CD4-positive, alpha-beta T cell treated with Interleukin-10 for 1 hour (primary cell): ENCODE measurements at places on chromosomes 2 and 18.
A peak's percentile ranks its signal among the peaks of the same experiment; 100 is the strongest.

- no peak for DNase-seq
Measured at GRCh38 chr2:150750720-150751119, 263.3 kb upstream of the RND3 start.

DNA sequence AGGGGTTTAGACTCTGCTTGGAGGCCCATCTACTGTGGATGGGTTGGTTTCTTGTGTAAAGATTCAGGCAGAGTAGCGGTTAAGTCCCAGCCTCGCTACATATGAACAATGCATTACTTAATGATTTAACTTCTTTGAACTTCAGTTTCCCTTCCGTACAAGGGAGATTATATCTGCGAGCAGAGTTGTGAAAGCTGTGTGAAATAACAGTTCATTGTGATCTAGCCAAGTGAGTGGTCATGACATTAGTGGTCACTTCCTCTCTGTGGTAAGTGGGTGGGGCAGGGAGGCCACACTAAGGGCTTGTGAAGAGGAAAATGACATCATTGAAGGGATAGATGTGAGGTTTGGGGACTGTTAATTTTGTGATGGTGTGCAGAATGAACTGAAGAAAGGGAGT, 14.1 kb upstream of the MEX3C start:
- DNase-seq, result peak; percentile 61

- no peak for DNase-seq
Measured at GRCh38 chr18:70243131-70243929, 37.8 kb upstream of the RTTN start.

DNA sequence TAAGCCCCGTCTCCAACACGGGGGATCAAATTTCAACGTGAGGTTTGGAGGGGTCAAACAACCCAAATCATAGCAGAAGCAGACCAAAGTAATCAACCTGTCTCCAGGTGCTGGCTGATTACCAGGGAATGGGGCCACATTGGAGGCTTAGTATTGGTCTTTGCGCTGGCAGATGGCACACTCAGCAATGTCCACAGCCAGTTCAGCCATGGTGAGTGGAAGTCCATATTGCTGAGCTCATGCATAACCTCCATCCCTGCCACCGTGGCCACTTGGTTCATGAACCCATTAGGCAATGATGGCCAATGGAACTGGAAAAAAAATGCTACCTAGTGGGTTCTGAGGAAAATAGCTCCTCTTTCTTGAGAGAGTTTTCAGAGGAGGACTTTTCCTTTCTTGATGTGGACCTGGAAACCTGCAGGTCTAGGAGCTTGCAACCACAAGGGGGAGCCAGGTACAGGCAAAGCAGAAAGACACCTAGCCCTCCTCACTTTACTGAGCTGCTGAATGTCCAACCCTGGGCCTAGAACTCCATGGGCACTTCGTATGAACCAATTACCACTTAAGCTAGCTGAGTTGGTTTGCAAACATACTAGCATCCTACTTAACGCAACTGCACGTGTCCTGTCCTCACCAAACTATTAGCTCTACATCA, 128.0 kb upstream of the GYPC start:
- DNase-seq, result peak; percentile 76

- DNase-seq, result no peak
Measured at GRCh38 chr2:178241844-178242551, 47.7 kb downstream of the OSBPL6 start.

GRCh38 chr2:221447310-221447709, 124.8 kb downstream of the EPHA4 start:
- no peak for DNase-seq

DNA sequence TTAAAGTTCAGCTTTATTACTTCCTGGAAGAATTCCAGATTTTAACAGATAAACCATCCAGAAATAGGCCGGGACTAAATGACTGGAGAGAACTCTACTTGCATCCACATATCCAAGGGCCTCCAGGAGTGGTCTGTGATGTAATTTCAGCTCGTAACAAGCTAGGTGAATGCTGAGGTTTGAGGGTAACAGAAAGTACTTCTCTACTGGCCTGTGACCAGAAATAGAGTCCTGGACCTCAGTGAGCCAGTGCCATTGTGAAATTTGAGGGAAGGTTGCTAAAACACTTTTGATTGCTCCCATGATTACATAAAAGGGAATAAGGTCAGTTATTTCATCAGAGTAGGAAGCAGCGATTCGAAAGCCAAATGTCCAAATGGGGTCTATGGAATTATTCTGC, 158.1 kb downstream of the DOCK10 start:
- DNase-seq, result no peak
